Stimulated activated naive CD4-positive, alpha-beta T cell (primary cell): ENCODE measurements at places on chromosomes 12 and 14.

DNA sequence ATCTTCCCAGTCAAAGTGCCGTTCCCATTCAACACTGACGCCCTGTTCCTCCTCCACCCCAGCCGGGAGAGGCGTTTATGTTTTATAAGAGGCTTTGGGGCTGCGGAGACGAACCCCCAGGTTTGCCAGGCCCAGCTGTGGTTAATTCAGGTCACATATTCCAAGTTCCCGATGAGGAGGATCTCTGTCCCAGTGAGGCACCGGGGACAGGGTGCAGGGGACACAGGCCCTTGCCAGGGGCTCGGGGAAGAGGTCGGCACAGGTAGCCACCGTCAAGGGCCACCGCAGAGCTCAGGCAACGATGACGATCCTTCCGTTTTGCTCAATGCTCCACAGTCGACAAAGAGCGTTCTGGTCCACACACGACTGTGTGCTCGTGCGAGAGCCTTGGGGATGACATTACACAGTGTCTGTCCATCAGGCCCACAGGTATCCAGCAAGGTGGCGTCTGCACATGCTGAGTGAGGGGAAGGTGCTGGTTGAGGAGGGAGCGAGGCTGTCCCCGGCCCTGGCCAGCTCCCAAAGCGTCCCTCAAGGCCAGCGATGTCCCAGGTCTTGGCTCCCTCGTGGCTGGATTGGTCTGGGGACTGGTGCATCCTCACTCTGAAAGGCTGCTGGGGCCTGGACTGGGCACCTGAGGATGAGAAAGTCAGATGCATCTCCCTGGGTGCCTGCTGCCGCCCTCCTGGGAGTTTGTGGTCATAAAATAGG is 189.2 kb upstream of the C14orf180 start:
- DNase-seq: no peak

- DNase-seq: no peak
These were observed 47.3 kb upstream of the FOS start for GRCh38 chr14:75231320-75231719.

GRCh38 chr14:24576182-24576581 is at the start of gene CTSG:
Gene CTSG (minus strand): TSS chr14:24576250. CDS start chr14:24576223, 27 bp downstream.
- DNase-seq: no peak

DNA sequence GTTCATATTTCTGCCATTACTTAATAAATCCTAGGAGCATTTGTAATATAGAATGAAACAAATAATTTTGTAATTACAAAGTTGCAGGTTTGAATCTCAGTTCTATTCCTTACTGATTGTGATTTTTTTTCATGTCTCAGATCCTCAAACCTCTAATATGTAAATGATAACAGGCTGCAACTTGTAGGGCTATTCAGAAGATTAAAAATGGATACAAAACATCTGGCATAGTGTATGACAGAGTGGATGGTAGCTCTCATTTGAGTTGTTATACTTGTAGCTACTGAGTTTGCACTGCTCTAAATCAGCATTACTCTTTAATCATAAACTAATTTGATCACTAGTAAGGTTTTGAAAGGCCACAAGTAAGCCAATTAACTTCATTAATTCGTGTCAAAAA is 406.3 kb upstream of the MGAT4C start:
- no peak for DNase-seq

DNA sequence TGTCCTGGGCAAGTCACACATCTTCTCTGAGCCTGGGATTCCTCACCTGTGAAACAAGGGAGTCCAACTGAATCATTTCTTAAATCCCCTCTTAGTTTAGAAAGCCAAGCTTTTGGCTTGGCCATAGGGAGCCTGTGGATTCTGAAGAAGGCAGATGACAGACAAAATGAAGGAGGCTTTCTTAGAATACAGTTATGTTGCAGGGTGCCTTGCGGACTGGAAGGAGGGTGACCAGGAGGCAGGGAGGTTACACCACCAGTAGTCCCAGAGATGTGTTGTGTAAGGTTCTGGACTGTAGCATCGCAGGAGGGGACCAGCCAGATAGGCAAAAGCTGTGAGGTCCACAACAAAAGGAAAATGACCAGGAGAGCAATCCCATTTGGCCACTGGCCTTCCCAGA is 8.2 kb upstream of the ACVR1B start:
- no peak for DNase-seq

- no peak for DNase-seq
These were observed 56.6 kb downstream of the PAX9 start for GRCh38 chr14:36718216-36718615.

DNA sequence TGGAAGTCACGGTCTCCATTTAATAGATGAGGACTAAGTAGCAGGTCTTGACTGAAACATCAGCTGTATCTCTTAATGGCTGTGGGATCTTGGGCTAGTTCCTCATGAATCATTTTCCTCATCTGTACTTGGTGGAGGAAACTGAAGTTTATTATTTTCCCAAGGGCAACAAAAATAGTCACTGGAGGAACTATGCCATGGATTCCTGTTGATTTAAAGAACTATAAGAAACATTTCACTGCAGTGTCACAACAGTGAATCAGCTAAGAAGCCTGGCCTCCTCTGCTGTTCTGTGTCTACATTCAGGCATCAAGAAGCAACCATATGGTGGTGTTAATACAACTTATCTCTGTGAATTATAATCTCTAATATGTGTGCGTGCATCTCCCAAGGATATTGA is 200.5 kb downstream of the STXBP6 start:
- DNase-seq: no peak

DNA sequence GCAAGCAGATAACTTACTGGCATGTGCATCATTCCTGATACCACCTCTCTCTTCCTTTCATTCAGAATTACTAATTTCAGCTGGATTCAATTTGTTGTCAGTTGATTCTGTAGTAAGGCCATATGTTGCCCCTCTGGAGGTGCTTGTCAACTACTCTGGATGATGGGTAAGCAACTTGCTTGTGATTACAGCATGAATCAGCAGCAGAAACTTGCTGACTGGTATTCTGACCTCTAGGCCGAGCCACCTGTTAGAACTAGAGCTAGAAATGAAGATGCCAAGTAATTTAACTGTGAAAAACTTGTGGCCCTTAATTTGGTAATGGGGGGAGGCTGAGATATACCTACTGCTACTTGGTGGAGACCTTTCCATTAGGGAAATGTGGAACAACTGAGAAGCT is 5.1 kb downstream of the RNF10 start:
- DNase-seq: no peak
